ENCODE measurements at places on chromosomes 6 and 20. TPM values are rescaled to one million over a fixed set of nuclear protein-coding genes. Genes with fewer than 3 reads are reported as not detected.

The BPIFA1 gene
- not detected for total RNA-seq

The PERP gene
- 41.4 TPM for total RNA-seq

The CALHM6 gene
- 1.3 TPM for total RNA-seq

The SLC22A2 gene
- 0.99 TPM for total RNA-seq

The ARMC12 gene
- 1.1 TPM for total RNA-seq

The SDCBP2 gene
- 1.1 TPM for total RNA-seq

The METTL24 gene
- 41.0 TPM for total RNA-seq

The SIRT5 gene
- 8.4 TPM for total RNA-seq

The IMPG1 gene
- not detected for total RNA-seq

The CTAGE9 gene
- not detected for total RNA-seq

The MTFR2 gene
- total RNA-seq, result 1.6 TPM

The GPX5 gene
- not detected for total RNA-seq

The OR2H1 gene
- not detected for total RNA-seq

The VWA7 gene
- total RNA-seq, result 0.14 TPM

The LY6G6D gene
- total RNA-seq, result 2.9 TPM

The ANKEF1 gene
- total RNA-seq, result 0.41 TPM

The C4A gene
- 254 TPM for total RNA-seq

The HDGFL1 gene
- total RNA-seq, result not detected

The OGFRL1 gene
- total RNA-seq, result 58.5 TPM

The ZBP1 gene
- total RNA-seq, result not detected

The RBBP8NL gene
- not detected for total RNA-seq

The RIPPLY2 gene
- total RNA-seq, result not detected

The TXLNB gene
- 2.5 TPM for total RNA-seq

The SSTR4 gene
- total RNA-seq, result not detected

The DEFB124 gene
- not detected for total RNA-seq

The KIF6 gene
- not detected for total RNA-seq

The MYLK4 gene
- total RNA-seq, result 0.36 TPM

The AIF1 gene
- 38.5 TPM for total RNA-seq

The GPLD1 gene
- 7.2 TPM for total RNA-seq

The COL21A1 gene
- 35.2 TPM for total RNA-seq

The KIF25 gene
- total RNA-seq, result not detected

The PSMA7 gene
- total RNA-seq, result 192 TPM

The DLL1 gene
- total RNA-seq, result 5.5 TPM

The SAMD3 gene
- total RNA-seq, result not detected

The RSPH9 gene
- total RNA-seq, result 0.16 TPM

The DYNLT1 gene
- total RNA-seq, result 104 TPM

The PLCB4 gene
- 21.0 TPM for total RNA-seq

The MUC22 gene
- total RNA-seq, result not detected

The MCUR1 gene
- total RNA-seq, result 10.0 TPM

The RHAG gene
- 0.83 TPM for total RNA-seq

The PRKN gene
- 10.7 TPM for total RNA-seq

The STMND1 gene
- total RNA-seq, result 0.36 TPM

The ZC3H12D gene
- 4.9 TPM for total RNA-seq

The BCAS1 gene
- 0.71 TPM for total RNA-seq

The RIN2 gene
- total RNA-seq, result 73.7 TPM

The GSTA3 gene
- total RNA-seq, result not detected

All from sigmoid colon (tissue), 7 donors.